ENCODE measurements at places on chromosomes 11 and 22.

DNA sequence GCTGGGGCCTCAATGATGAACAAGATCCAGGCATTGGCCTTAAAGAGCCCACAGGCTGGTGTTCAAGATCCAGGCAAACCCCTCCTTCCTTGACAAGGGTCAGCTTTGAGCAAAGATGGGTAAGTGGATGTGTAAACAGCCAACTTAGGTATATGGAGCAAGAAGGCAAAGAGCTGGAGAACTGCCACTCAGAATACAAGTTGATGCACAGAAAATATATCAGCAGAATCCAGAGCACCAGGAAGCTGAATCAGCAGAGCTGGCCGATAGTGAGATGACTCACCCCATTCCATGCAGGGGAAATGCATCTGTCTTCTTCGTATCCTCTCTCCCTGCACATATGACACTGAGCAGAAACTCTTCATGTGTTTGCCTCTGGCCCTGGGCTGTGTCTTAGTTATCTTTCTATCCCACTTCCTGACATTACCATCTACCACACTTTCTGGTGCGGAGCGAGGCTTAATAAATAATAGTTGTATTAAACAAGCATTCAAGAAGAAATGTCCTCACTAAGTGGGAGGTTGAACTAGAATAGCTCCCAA lies 57.8 kb downstream of the ENDOD1 start:
- peak; percentile 30 for DNase-seq

DNA sequence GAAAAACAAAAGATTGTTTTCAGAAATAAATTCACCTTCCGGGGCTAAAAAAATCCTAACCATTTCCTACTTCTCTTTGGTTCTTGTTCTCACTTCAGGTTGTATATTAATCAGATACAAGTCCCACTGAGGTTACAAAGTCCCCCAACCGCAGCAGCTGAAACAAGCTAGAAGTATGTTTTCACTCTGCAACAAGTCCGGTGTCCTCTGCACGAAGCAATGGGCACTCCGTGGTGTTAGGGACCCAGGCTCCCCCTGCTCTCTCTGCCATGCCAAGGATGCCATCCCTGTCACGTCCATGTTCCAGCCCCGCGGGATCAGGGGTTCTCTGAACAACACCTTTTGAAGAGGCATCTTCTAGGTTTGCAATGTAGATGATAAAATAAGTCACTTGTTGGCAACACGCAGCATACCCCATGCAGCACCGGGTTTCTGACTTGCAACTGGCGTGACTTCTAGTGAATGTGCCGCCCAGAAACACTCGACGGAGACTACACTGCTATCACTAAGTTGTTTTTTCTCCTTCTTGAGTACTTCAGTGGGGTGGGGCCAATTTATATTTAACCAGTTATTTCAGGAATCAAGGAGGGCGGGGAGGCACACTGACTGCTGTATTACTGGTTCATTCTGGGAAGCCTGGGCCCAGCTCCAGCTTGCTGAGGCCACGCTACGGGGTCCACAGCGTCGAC lies 25.4 kb upstream of the GSTP1 start:
- no peak for DNase-seq

GRCh38 chr11:63681321-63682065 lies at the start of gene RTN3:
Gene RTN3, plus strand, starts transcription at chr11:63681500. Its CDS starts 137 bp downstream, at chr11:63681637.
- peak; percentile 99 for DNase-seq

GRCh38 chr11:3375552-3375951 lies 3.4 kb downstream of the ZNF195 start:
- DNase-seq = no peak

DNA sequence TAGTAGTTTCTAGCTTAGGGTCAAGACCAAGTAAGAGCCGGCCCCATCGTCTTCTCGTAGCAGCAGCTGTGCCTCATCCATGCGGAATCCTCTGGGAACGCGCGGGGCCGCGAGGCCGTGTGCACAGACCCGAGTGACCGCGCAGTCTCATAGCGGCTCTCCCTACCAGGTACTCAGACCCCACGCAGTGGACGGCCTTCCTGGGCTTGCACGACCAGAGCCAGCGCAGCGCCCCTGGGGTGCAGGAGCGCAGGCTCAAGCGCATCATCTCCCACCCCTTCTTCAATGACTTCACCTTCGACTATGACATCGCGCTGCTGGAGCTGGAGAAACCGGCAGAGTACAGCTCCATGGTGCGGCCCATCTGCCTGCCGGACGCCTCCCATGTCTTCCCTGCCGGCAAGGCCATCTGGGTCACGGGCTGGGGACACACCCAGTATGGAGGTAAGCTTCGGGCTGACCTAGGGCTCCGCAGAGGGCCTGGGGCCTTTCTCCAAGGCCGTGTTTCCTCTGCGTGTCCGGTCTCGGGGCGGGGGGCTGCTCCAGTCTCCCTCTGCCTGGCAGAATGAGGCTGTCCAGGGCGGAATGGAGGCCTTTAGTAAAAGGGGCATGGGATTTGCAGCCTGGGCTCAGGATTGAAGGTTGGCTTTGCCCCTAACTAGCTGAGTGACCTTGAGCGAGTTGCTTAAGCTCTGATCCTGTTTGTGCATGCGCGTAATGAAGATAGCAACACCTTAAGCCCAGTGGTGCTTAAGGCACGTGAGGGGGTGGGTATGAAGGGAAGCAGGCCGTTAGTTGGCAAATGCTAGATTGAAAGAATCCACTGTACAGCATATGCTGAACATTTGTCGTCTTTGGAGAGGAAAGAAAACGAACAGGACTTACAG lies 48.9 kb downstream of the ST14 start:
- no peak for DNase-seq

DNA sequence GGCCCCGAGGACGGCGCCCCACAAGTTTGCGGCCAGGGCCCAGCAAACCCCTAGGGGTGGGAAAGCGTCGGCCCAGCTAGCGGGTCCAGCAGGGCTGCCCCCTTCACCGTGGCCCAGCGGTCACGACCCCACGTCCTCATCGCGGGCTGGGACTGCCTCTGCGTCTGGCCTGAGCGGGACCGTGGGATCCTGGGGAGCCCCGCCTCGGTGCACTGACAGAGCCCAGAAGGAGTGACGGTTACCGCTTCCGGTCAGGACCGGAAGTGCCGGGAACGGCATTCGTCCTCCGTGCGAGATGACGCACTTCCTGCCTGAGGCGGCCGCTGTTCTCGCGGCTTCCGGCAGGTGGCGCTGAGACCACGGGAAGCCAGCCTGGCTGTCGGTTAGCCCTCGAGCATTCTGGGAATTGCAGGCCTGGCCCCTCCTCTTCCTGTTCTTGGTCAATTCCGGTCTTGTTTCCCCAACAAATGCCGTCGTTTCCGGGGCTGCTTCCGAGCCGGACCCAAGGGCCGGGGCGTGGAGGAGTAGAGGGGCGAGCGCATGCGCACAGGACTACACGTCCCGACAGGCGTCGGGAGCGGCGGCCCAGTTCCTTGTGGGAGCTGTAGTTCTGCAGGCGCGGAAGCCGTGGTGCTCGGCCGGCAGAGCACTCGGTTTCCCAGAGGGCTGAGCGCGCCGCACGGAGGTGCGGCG lies at the start of gene TSSC4:
TSS of gene TSSC4 (plus strand) at position 682 of the 693 bp plus-strand sequence. CDS start 1,884 bp downstream, outside the sequence.
- DNase-seq = peak; percentile 100

Measured in CD4-positive, alpha-beta T cell treated with Interleukin-2 at 100 ng/mL for 4 hours (primary cell).